ENCODE measurements at places on chromosomes 5 and 9. TPM values are rescaled to one million over a fixed set of nuclear protein-coding genes. Genes with fewer than 3 reads are reported as not detected.

- DNase-seq: no peak
Measured at GRCh38 chr9:129310666-129311350, 132.7 kb upstream of the IER5L start.

The SLC34A3 gene
- not detected for total RNA-seq

The SNAPC3 gene
- 30.5 TPM for total RNA-seq

DNA sequence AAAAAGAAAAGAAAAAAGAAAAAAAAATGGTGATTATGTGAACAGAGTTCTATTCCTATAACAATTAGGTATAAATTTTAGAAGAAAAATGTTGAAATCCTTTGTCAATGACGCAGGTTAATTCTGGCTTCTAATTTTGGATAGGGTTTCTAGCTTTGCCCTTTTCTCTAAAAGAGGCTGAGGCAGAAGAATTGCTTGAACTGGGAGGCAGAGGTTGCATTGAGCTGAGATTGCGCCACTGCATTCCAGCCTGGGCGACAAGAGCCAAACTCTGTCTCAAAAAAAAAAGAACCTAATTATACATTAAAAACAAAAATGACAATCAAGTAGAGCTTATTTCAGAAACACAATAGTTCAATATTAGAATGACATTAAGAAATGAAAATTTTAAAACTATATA, 2.9 kb downstream of the STXBP1 start:
- no peak for DNase-seq

DNA sequence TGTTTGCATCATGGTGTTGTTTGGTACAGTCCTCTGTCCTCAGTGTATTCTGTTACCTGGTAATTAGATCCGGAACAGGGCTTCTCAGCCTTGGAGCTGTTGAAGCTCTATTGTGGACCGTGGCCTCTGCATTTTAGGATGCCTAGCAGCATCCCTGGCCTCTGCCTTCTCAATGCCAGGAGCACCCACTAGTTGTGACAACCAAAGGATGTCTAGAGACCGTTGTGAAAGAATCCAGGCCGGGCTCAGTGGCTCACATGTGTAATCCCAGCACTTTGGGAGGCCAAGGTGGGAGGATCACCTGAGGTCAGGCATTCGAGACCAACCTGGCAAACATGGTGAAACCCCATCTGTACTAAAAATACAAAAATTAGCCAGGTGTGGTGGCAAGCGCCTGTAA, 159.6 kb downstream of the CACNA1B start:
- peak; percentile 1 for DNase-seq

The TMEFF1 gene
- total RNA-seq: 0.83 TPM

DNA sequence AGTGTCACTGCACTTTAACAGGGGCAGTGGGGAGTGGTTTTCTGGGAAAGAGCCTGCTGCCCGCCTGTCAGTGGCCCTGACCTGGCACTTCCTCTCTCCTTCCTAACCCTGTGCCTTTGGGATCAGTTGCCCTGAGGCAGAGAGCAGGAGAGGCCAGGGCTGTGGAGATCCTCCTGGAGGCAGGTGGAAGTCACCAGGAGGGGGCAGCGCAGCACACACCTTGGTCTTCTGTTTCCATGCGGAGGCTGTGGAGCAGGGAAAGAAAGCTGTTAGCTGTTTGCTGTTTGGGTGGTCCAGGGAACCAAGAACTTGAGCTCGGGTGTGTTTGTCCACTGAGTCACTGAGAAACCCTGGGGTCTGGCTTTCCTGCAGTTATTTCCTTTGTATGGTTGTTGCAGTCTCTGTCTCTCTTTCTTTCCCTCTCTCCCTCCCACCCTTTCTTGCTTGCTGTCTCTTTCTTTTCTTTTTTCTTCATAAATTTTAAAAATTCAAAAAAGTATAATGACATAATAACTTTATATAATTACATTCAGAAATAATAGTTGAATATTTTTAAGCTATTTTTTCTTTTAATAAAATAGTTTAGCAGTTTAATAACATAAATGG, 28.1 kb downstream of the NTRK2 start:
- peak; percentile 81 for DNase-seq

DNA sequence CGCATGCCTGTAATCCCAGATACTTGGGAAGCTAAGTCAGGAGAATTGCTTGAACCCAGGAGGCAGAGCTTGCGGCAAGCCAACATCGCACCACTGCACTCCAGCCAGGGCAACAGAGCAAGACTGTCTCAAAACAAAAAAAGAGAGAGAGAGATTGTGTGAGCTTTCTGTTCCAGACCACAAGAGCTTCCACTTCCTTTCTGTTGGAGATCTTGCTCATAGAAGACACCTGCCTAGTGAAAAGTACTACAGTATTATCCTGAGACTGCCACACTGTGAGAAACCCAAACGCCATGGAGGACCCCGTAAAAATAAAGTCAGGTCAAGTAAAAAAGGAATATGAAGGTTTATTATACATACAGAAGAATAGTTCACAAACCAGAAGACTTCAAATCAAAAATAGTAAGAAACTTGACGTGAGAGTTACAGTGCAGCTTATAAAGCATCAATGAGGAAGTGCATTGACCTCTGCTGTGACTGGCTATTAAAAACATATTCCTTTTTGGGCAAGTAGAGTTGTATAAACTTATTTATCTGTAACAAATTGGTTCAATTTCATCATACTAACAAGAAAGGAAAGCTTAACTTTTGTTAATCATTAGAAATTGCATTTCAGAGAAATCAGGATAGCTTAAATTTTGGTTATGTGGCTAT, 4.3 kb upstream of the EMB start:
- no peak for DNase-seq

GRCh38 chr5:158908425-158909220, 191.1 kb downstream of the EBF1 start:
- no peak for DNase-seq

The HAVCR2 gene
- total RNA-seq: 0.12 TPM

The COL5A1 gene
- 135 TPM for total RNA-seq

The TNFSF8 gene
- not detected for total RNA-seq
